Tibial nerve (tissue), 4 donors: ENCODE measurements at places on chromosomes 2 and 18. TPM values are rescaled to one million over a fixed set of nuclear protein-coding genes. Genes with fewer than 3 reads are reported as not detected.

- no peak for DNase-seq
- no peaks in the 10 kb centered on the region for H3K4me1 ChIP-seq
These were observed 7.1 kb upstream of the CERS6 start for GRCh38 chr2:168448980-168449379.

GRCh38 chr2:189178726-189179569, 613 bp downstream of the COL5A2 start:
- H3K27ac ChIP-seq = peak overlapping the region; percentile 72
- no peaks in the 10 kb centered on the region for H3K36me3 ChIP-seq
- no peak for DNase-seq
- peak overlapping the region; percentile 56 for H3K4me3 ChIP-seq
- H3K27me3 ChIP-seq = no peaks in the 10 kb centered on the region
- no peaks in the 10 kb centered on the region for H3K4me1 ChIP-seq

- peak; percentile 1 for DNase-seq
- H3K36me3 ChIP-seq = no peaks in the 10 kb centered on the region
- H3K27ac ChIP-seq = no peak overlapping the region
- no peak overlapping the region for H3K4me3 ChIP-seq
- no peaks in the 10 kb centered on the region for H3K4me1 ChIP-seq
These were observed 215.0 kb downstream of the MYCN start for GRCh38 chr2:16155366-16155765.

- H3K4me3 ChIP-seq = no peak overlapping the region
- no peaks in the 10 kb centered on the region for H3K27me3 ChIP-seq
- H3K36me3 ChIP-seq = no peaks in the 10 kb centered on the region
- no peaks in the 10 kb centered on the region for H3K4me1 ChIP-seq
- DNase-seq = no peak
- no peak overlapping the region for H3K27ac ChIP-seq
These were observed 236.0 kb downstream of the CYRIA start for GRCh38 chr2:16429431-16430145.

GRCh38 chr2:6835467-6835866, 30.2 kb downstream of the CMPK2 start:
- no peaks in the 10 kb centered on the region for H3K27me3 ChIP-seq
- no peak for DNase-seq
- H3K4me1 ChIP-seq = no peaks in the 10 kb centered on the region
- H3K27ac ChIP-seq = no peak overlapping the region
- H3K36me3 ChIP-seq = peaks cover 29% of the 10 kb centered on the region

- no peaks in the 10 kb centered on the region for H3K4me1 ChIP-seq
- no peak overlapping the region for H3K4me3 ChIP-seq
- no peaks in the 10 kb centered on the region for H3K27me3 ChIP-seq
- peaks cover 7% of the 10 kb centered on the region for H3K36me3 ChIP-seq
- H3K27ac ChIP-seq = no peak overlapping the region
- DNase-seq = no peak
These were observed 66.2 kb downstream of the ANKRD44 start for GRCh38 chr2:197244349-197244748.

DNA sequence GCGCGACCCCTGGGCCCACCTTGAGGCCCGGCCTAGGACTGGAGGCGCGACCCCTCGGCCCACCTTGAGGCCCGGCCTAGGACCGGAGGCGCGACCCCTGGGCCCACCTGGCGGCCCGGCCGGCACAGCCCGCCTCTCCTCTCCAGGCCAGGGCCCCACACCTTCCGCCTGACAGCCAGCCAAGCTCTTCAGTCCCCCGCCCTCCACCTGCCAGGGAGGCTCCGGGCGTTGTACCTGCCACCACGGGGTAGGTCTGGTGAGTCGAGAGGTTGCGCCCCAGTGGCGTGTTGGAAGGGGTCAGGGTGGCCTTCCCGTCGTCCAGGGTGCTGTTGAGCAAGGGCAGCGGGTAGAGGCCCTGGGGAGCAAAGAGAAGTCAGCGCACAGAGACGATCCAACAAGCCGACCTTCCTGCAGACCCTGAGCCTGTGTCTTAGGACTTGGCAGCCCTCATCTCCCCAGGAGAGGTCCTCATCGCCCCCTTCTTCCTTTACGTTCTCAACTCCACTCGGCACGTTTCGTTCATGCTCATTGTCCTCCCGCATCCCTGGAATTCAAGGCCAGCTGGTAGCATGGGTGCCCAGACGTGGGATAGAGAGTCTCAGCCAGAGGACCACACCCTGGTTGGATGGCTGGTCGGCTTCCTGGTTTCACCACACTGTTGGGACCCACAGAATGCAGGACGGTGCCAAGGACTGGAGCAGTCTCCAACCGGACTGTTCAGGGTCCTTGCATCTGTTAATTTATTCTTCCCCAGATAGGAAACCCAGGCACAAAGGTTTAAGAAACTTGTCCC, 42.2 kb downstream of the PAX8 start:
- peak overlapping the region; percentile 59 for H3K4me3 ChIP-seq
- DNase-seq = no peak
- H3K4me1 ChIP-seq = peaks cover 23% of the 10 kb centered on the region
- no peaks in the 10 kb centered on the region for H3K27me3 ChIP-seq

EVX2 gene
- total RNA-seq = not detected

GREB1 gene
- 21.9 TPM for total RNA-seq

CXCR1 gene
- 0.21 TPM for total RNA-seq

- H3K27me3 ChIP-seq = no peaks in the 10 kb centered on the region
- DNase-seq = no peak
- no peaks in the 10 kb centered on the region for H3K4me1 ChIP-seq
- H3K36me3 ChIP-seq = no peaks in the 10 kb centered on the region
These were observed 12.2 kb upstream of the ALPK2 start for GRCh38 chr18:58640891-58641610.

CD207 gene
- total RNA-seq = 0.21 TPM

LYG2 gene
- not detected for total RNA-seq

DNA sequence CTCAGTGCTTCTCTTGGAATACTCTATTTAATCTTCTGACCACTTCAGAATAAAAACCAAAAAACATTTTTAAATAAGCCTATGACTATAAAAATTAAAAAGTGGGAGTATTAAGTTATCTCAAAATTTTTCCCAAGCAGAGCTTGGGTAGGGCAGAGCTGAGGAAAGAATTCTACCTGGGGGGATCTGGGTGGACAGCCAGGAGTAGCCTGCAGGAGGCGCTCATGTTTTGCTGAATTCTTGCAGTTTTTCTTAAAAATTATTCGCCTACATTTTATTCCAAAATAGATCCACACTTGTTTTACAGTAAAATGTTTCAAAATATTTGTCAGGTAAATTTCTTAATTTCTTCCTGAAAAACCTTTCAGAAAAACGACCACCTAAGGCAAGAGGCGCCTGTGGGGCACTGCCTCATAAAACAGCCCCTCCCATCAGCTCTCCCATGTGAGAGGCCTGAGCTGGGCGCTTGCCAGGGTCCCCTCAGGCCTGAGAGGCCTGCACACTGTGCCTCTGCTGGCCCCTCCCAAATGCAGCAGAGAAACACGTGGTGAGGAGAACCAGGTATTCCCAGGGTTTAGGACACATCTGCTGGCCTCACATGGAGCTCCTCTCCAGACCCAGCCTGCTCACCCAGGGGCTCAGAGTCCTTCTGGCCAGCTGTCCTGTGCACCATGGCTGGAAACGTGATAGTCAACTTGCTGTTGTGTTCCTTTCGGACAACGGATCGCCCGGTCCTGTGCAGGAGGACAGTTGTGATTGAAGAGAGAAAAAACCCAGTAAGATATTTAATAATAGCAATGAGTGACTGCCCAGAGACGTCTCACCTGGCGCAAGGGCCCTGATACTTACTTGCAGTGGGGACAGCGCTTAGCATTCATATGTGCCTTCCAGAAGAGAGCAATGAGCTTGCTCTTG, 17.5 kb downstream of the POLR1A start:
- DNase-seq = no peak
- no peak overlapping the region for H3K27ac ChIP-seq
- no peaks in the 10 kb centered on the region for H3K27me3 ChIP-seq
- no peak overlapping the region for H3K4me3 ChIP-seq
- peaks cover 5% of the 10 kb centered on the region for H3K36me3 ChIP-seq

DNA sequence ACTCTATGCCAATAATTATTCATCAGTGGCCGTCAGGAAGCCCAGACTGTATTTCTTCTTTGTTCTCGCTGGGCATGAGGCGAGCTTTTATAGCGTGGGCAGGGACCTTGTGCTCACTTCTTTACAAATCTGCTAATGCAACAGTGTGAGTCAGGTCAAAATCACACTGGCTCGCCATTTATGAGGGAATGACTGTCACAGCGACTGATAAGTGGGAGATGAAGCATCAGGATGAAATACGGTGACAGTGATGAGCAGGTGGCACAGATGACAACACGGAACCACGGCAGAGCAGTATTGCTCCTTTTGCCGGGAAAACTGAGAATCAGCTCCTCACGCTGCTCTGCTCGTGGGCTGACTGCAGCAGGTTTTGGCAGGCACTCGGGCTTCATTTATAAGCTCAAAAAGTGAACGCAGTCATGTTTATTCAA, 20.5 kb downstream of the TYMS start:
- no peak for DNase-seq
- H3K4me1 ChIP-seq = no peaks in the 10 kb centered on the region
- no peaks in the 10 kb centered on the region for H3K36me3 ChIP-seq
- H3K27me3 ChIP-seq = no peaks in the 10 kb centered on the region
- no peak overlapping the region for H3K4me3 ChIP-seq

GRCh38 chr2:143675021-143675420, 545.8 kb downstream of the ARHGAP15 start:
- no peaks in the 10 kb centered on the region for H3K27me3 ChIP-seq
- DNase-seq = no peak
- H3K4me3 ChIP-seq = no peak overlapping the region
- H3K27ac ChIP-seq = no peak overlapping the region
- no peaks in the 10 kb centered on the region for H3K36me3 ChIP-seq

ZCCHC2 gene
- total RNA-seq = 35.0 TPM

ABCG8 gene
- not detected for total RNA-seq

SP5 gene
- 14.1 TPM for total RNA-seq

GRCh38 chr2:110157153-110157793, 41.7 kb upstream of the MALL start:
- no peaks in the 10 kb centered on the region for H3K27me3 ChIP-seq
- H3K27ac ChIP-seq = no peak overlapping the region
- DNase-seq = no peak
- no peaks in the 10 kb centered on the region for H3K36me3 ChIP-seq

DNA sequence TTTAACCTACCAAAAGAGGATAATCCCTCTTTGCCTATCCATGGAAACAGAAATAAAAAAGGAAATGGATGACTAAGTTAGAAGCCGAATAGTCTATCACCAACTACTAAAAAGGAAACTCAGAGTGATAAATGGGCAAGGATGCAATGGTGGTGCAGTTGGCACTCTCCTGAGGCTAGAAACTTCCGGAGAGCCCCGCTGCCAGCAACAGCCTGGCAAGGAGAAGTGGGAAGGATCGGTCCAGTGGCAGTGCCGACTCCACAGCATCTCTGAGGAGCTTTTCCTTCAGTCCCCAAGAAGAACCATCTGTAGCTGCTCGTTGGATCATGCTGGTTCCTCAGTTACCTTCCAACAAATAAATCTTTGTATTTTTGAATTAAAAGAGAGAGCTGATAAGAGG, 74.7 kb downstream of the DPP4 start:
- no peak overlapping the region for H3K27ac ChIP-seq
- H3K36me3 ChIP-seq = no peaks in the 10 kb centered on the region
- H3K27me3 ChIP-seq = no peaks in the 10 kb centered on the region
- H3K4me3 ChIP-seq = no peak overlapping the region

TNS1 gene
- 648 TPM for total RNA-seq

DNA sequence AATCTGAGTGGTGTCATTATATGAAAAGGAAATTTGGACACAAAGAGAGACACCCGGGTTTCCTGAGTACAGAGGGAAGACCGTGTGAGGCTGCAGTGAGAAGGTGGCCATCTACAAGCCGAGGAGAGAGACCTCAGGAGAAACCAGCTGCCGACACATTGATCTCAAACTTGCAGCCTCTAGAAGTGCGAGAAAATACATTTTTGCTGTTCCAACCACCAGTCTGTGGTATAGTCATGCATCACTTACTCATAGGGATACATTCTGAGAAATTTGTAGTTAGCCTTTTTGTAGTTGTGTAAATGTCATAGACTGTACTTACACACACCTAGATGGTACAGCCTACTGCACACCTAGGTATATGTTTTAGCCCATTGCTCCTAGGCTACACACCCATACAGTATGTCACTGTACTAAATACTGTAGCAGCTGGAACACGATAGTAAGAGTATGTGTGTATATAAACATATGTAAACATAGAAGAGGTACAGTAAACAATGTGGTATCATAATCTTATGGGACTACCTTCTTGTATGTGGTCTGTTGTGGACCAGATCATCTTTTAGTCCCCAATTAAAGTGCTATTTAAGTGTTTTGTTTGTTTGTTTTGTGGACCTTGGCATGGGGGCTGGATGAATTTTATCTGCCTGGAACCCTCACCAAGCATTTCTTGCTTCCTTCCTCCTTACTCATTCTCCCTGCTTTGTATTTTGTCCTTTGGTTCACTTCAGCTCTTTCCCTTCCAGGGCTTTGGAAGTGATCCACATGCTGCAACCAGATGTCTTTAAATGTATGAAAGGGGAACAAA, 38.3 kb upstream of the SESTD1 start:
- no peaks in the 10 kb centered on the region for H3K4me1 ChIP-seq
- no peak overlapping the region for H3K4me3 ChIP-seq
- H3K36me3 ChIP-seq = no peaks in the 10 kb centered on the region
- H3K27ac ChIP-seq = no peak overlapping the region
- H3K27me3 ChIP-seq = no peaks in the 10 kb centered on the region
- DNase-seq = no peak

DNA sequence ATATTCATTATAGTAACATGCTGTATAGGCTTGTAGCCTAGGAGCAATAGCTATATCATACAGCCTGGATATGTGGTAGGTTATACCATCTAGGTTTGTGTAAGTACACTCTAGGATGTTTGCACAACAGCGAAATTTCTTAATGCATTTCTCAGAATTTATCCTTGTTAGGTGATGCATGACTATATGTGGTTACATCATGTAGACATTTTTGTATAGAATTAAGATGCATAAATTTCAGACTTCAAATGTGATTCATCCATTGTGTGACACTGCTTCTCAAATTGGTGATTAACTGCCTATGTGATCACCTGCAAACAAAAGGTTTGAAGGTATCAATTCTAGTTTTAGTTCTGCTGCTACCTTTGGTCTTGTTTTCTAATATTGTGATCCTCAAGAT, 1787.0 kb upstream of the PIK3C3 start:
- no peaks in the 10 kb centered on the region for H3K36me3 ChIP-seq
- no peak overlapping the region for H3K4me3 ChIP-seq
- no peaks in the 10 kb centered on the region for H3K4me1 ChIP-seq
- H3K27ac ChIP-seq = no peak overlapping the region
- no peak for DNase-seq
- H3K27me3 ChIP-seq = no peaks in the 10 kb centered on the region

- H3K4me1 ChIP-seq = no peaks in the 10 kb centered on the region
- no peak overlapping the region for H3K27ac ChIP-seq
- no peaks in the 10 kb centered on the region for H3K27me3 ChIP-seq
- H3K4me3 ChIP-seq = no peak overlapping the region
These were observed 85.2 kb upstream of the FN1 start for GRCh38 chr2:215521031-215521430.

KCNF1 gene
- not detected for total RNA-seq
